ENCODE measurements at places on chromosomes 11 and 22. TPM values are rescaled to one million over a fixed set of nuclear protein-coding genes. Genes with fewer than 3 reads are reported as not detected.

Gene LINC01488
- not detected for total RNA-seq

Gene HMGXB4
- 12.9 TPM for total RNA-seq

Gene MYOD1
- total RNA-seq, result not detected

Gene KCTD14
- total RNA-seq, result 1.6 TPM

Gene GPR83
- total RNA-seq, result not detected

Gene TBX1
- 15.9 TPM for total RNA-seq

Gene TENM4
- total RNA-seq, result 37.1 TPM

Gene SYCE3
- total RNA-seq, result 1.3 TPM
